ENCODE measurements at places on chromosomes 2 and 18.

DNA sequence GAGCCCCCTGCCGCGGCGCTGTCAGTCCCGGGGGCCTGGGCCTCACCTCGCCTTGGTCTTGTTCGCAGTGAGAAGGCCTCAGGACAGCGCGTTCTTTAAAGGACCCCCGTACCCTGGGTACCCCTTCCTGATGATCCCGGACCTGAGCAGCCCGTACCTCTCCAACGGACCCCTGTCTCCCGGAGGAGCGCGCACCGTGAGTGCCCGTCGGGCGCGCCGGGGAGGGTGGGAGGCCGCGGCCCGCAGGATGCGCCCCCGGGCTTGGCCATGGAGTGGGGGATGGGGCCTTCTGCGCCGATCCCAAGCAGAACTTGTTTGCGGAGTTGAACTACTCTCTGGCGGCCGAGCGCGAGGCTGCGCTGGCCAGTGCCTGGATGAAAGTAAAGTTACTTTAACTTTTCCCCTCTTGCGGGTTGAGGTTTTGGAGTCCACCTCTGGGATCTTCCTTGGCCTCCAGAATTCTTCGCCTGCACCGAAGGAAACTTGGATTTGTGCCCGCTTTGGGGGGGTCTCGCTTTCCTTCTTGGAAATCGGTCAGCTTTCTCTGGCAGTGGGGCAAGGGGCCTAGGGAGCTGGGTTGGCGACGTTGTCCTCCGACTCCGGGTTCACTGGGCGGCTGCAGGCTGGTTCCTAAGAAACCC is 1.2 kb downstream of the TCF7L1 start:
- no peak for DNase-seq

GRCh38 chr18:35378574-35378896 is 1.4 kb upstream of the ZNF396 start:
- no peak for DNase-seq

- no peak for DNase-seq
Observed at GRCh38 chr2:32671885-32672533, 44.2 kb downstream of the TTC27 start.

- DNase-seq, result no peak
Observed at GRCh38 chr2:61438670-61439069, 32.2 kb downstream of the USP34 start.

GRCh38 chr2:25816249-25816648 is 62.0 kb downstream of the ASXL2 start:
- DNase-seq, result no peak

- peak; percentile 79 for DNase-seq
Observed at GRCh38 chr2:147844697-147845410, at the start of gene ACVR2A. Gene ACVR2A, plus strand, starts transcription at chr2:147845029. Its CDS starts 124 bp downstream, at chr2:147845153.

- DNase-seq, result no peak
Observed at GRCh38 chr18:35059280-35059927, 18.2 kb downstream of the MAPRE2 start.

- DNase-seq, result no peak
Observed at GRCh38 chr18:2336690-2337392, 234.5 kb downstream of the METTL4 start.

DNA sequence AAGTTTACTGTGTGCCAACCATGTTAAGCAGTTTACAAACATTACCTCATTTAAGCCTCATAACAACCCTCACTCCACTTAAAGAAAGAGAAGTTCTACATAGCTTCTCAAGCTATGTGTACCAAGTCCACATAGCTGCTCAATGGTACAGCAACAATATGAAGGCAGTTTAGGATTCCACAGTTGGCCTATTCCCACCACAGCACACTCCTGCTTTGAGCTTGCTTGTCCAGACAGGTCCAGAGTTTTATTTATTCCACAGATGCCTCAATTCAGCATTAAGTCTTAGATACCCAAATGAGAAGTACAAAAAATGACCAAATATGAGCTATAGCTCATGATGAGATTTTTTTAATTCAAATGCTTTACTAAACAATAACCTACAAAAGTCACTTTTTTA is 24.8 kb downstream of the NPHP1 start:
- no peak for DNase-seq

GRCh38 chr2:67057901-67058703 is 339.0 kb upstream of the ETAA1 start:
- DNase-seq, result no peak

DNA sequence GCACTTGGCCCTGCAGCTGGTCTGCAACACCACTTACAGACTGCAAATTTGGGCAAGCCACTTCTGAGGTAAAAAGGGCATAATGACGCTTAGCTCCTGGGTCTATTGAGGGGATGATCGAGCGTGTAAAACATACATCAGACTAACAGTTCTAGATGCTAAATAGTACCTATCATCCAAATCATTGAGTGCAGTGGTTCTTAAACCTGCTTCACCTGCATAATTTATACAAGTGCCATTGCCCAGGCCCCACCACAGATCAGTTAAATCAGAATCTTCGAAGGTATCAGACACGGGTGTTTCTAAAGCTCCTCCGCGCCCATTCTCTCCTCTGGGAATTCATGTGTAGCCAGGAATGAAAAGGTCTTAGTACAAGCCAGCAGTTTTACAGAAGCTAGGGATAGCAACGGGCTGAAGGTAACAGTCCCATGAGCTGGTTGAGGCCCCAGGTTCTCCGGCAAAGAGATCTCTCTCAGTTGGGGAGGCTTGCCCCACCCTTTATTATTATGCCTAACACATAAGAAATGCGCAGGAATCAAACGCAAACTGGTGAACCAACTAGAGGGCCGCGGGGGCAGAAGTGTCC is 737 bp upstream of the RNF181 start:
- DNase-seq, result peak; percentile 42

DNA sequence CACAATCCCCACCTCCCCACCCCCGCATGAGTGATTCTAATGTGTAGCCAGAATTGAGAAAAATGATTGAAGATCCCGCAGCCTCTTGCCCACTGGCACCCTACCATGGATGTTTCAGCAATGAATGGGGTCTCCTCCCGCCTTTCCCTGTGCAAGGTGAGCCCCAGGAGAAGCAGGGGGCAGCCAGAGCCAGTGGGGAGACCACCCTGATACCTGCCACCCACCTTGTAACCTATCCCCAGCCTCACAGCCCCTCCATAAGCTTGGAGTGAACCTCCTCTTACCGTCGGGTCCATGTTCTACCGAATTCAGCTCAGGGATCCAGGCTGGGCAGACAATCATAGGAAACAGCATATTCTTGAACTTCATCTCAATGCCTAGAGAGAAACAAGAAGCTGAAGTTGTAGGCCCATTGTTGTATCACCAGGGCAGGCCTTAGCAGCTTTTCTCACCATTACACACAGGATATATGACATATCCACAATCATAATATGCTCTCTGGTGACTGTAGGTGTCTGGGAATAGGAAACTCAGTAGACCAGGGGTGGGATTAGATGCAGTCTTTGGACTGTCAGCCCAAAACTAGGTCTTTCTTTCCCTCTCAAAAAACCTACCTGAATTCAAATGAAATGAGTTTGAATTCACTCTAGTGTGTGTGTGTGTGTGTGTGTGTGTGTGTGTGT is 30.9 kb downstream of the XDH start:
- DNase-seq, result no peak

DNA sequence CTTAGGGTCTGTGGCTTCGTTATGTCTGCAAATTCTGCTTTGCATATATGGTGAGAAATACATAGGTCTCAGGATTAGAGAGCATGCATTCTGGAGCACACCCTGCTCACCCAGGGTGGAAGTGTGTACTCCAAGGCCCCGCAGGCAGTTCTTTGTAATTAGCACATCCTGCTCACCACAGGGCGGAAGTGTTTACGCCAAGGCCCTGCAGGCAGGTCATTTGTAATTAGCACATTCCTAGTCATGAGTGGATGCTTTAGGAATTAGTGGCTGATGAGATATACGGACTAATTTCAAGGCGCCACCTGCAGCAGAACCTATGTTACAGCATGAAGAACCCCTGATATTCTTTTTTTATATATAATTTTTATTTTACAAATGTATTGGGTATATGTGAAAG is 4.2 kb downstream of the ALLC start:
- no peak for DNase-seq

- peak; percentile 31 for DNase-seq
Observed at GRCh38 chr2:207921606-207922005, 103.7 kb downstream of the PLEKHM3 start.

DNA sequence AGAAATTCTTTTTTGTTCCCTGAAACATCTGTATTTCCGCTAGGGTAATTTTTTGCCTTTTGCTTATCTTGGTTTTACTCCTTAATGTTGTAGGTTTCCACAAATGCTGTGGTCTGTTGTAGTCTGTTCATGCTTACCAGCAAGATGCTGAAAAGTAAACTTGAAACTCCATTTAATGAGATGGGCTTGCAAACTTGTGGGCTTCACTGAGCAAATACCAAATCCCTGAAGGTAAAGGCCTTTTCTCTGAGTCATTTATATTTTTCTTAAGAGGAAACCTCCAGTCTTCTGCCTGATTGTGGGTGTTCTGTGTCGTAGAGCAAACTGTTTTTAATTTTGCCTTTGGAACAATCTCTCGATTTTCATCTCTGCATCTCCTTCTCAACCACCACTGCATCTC is 9.3 kb downstream of the SP140 start:
- no peak for DNase-seq

DNA sequence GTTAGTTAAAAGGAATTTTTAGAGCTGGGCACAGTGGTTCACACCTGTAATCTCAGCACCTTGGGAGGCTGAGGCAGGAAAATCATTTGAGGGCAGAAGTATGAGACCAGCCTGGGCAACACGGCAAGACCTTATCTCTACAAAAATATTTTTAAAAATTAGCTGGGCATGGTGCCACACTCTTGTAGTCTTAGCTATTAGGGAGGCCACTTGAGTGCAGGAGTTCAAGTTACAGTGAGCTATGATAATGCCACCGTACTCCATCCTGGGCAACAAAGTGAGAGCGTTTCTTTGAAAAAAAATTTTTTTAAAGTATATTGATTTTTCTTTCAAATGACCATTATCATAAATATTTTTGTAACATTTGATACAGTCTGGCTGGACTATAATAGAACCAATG is 93.6 kb upstream of the FAM117B start:
- DNase-seq, result no peak

GRCh38 chr2:159620796-159621195 is 4.4 kb upstream of the BAZ2B start:
- no peak for DNase-seq

GRCh38 chr2:218648088-218648786 is 11.2 kb downstream of the ZNF142 start:
- peak; percentile 16 for DNase-seq

- no peak for DNase-seq
Observed at GRCh38 chr2:134144651-134145050, 109.2 kb upstream of the MGAT5 start.

GRCh38 chr2:204977914-204978313 is 432.6 kb downstream of the PARD3B start:
- DNase-seq, result no peak

GRCh38 chr18:4847056-4847455 is 350.0 kb downstream of the AKAIN1 start:
- no peak for DNase-seq

DNA sequence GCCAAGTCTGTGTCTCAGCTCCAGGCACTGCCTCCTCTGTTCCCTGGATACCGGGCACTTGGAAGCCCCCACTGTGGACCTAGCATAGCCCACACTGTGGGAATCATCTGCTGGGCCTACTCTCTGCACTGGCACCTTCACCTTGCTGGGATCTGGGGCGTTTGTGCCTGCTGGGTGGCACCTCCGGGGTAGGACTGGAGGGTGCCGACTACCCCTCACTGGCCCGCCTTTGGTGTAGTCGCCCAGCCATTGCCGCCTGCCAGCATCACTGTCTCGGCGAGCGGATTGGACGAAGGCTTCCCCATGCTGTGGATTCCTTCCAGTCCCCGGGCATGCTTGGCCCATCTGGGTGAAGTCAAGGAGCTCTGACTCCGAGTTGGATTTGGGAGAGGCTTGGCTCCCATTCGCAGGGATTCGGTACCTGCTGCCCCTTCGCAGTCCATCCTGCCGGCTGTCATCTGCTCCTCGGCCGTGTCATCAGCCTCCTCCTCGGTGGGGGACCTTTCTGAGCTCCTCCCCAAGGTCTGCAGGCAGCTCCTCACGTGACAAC is 180.6 kb upstream of the HDAC4 start:
- DNase-seq, result no peak

DNA sequence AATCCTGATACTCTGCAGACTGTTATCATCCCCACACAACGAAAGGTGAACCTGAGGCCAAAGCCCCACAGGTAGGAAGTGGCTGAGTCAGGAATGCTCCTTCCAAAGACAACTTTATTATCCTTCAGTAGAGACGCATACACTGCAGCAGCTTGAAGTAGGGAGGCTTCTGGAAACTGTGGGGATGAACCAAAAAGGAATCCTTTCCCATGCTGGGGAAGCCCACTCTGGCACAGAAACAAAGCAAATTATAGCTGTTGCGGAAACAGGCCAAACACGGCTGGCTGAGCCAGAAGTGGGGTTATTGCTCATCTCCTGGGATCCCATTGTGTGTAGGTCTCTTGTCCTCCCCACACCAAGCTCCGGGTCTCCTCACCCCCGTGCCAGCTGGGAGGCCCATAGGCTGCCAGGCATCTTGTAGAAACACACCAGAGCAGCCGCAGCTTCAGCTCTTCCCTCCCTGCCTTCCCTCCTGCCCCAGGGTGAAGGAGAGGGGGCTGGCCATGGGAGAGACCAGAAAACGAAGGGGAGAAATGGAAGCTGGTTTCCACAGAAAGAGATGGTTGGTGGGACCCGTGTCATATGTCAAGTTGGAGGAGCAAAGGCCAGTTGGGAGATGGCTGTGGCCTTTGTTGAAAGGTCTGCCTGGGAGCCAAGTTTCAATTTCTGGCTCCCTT is 176.9 kb upstream of the NABP1 start:
- no peak for DNase-seq

DNA sequence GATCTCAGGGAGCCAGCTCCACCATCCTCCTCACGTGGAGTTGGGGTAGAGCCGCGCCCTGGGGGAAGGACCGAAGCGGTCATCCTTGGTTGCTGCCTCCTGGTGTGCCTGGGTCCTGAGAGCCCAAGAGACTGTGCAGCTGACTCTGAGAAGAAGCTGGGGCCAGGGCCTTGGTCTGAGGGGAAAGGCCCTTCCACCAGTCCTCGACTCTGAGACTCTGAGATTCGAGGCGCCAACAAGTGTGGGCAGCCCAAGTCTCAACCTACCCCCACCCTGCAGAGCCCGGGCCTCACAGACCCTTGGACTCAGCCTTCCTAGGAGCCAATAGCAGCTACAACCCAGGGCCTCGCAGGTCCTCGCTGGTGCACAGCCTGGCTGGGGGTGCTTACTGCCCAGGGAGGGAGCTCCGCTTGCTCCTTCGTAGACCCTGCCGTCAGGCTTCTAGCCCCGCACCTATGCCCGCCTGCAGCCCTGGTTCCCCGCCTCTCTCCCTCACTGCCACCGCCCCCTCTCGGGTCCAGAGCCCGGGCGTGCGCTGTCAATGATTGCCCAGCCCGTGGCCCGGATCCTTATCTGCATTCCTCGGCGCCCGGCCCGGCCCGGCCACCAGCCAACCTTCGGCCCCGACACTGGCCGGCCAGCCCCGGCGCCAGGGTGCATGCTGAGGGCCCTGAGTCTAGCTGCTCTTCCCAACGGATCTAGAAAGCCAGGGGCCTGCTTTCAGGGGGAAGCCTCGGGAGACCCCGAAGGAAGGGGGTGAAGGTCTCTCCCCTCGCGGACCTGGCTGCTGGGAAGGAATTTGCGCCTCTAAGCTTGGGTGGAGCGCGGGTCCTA is 2.0 kb downstream of the IHH start:
- peak; percentile 50 for DNase-seq

- no peak for DNase-seq
Observed at GRCh38 chr2:71687412-71687811, 234.1 kb downstream of the DYSF start.
